Stimulated activated CD4-positive, alpha-beta T cell treated with anti-CD3 and anti-CD28 coated beads, TNF-alpha, amount 100 ng/mL, for 4 hours (primary cell): ENCODE measurements at places on chromosomes 7 and 10.

- no peak for DNase-seq
These were observed 458.6 kb upstream of the KLF6 start for GRCh38 chr10:4243651-4244050.

GRCh38 chr10:77415313-77415960 is 222.2 kb downstream of the KCNMA1 start:
- no peak for DNase-seq

GRCh38 chr10:101833466-101833865 is 10.1 kb downstream of the KCNIP2 start:
- no peak for DNase-seq

GRCh38 chr10:24791084-24791726 is 67.5 kb upstream of the ARHGAP21 start:
- DNase-seq = no peak

DNA sequence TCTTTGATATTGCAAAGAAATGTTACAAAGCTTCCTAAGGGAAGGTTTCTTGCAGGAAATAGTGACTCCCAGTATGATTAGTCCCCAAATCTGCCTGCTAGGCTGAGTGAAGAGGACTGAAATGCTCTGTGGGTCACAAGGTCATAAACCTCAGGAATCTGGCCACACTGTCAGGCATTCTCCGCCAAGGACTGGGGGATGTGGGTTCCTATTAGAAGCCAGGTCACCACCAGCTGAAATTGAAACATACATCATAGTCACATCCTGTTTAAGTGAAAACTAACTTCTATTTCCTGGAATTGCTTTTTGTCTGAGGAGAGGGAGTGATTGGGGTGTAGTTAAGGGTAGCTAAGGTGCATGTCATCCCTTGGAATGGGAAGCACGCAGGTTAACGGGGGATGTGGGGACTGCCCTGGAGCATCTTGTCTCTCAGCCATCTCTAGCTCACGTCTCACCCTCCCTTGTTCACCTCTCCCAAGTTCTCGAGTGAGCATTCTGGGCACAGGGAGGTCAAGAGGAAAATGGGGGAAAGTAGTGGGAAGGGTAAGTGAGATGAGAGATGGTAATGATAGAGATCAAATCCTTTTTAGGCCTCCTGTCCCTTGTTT is 12.0 kb upstream of the GSAP start:
- no peak for DNase-seq

- DNase-seq = no peak
These were observed 213.7 kb downstream of the ELMO1 start for GRCh38 chr7:37234928-37235327.

DNA sequence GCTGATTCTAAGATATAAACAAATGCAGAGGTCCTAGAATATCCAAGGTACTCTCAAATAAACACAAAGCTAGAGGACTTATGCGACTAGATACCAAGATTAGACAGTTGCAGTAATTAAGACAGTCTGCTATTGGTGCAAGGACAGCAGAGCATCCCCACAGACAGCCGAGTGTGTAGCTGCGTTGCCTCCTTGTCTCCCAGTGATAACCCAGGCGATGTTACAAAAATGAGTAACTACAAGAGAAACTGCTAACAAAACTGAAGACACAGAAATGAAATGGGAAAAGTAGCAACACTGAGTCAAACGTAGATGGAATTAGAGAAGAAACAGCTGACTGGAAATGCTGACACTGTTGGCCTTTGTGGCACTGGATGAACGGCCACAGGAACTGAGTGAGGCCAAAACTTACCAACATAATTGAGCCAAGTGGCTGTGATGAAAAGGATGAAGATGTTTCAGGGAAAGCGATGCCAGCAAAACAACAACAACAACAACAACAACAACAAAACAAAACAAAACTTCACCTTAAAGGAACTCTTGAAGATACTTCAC is 54.3 kb downstream of the BAIAP2L1 start:
- no peak for DNase-seq

DNA sequence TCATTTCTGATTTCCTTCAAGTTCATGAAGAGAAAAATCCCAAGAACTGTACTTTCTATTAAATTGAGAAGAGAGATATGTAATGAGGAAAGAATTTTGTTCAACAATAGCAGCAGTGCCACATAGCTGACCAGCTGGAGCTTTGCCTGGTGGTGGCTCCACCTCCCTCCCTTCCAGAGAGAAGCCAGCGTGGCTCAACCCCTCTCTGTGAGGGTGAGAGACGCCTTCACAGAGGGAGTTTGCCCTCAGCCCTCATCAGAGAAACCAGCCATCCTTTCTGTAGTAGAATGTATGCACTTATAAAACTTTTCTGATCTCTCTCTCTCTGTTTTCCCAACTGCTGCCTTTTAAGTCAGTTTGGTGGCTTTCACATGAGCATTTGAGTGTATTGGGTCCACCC is 20.5 kb upstream of the COL1A2 start:
- DNase-seq = no peak

GRCh38 chr10:117214401-117214800 is 17.1 kb downstream of the KCNK18 start:
- no peak for DNase-seq

GRCh38 chr7:103687951-103688350 is 241.9 kb upstream of the SLC26A5 start:
- no peak for DNase-seq

DNA sequence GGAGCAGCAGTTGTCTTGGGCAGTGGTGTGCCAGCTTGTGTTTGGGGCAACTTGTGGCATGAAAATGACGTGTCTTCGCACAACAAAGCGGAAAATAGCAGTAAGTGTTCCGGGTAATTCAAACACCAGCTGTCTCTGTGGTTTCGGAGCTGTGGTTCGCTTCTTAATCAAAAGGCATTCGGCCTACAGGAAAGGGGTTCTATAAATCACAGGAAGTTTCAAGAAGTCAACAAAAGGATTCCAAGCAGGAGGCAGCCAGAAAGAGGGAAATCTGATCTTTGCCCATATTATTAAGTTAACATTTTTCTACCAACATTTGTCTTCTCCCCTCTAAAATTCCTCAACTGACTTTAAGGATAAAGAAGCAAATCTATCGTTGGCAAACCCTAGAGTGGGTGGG is 353.4 kb downstream of the FGFR2 start:
- no peak for DNase-seq
